CD4-positive, alpha-beta T cell treated with Interleukin-15 for 4 hours (primary cell): ENCODE measurements at places on chromosomes 1 and 21.
A peak's percentile ranks its signal among the peaks of the same experiment; 100 is the strongest.

DNA sequence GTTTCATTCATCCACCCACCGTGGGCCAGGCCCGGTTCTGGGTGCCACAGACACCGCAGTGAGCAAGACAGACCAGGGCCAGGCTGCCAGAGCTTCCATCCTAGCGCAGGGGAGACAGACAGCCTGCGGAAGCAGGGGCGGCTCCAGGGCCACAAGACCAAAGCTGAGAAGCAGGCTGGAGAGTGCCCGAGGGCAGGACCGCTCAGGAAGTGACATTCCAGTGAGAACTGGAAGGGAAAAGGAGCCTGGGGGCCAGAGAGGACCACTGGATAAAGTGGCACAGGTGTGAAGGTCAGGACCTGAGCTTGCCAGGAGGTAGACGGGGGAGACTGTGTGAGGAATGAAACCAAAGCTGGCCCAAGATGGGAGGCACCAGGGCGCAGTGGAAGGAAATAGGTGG is 59.5 kb upstream of the EFHD2 start:
- no peak for DNase-seq

- DNase-seq = peak; percentile 46
Measured at GRCh38 chr1:32200226-32201010, at the start of gene CCDC28B. Gene CCDC28B (plus strand): TSS chr1:32200595. CDS start chr1:32201936, 1,341 bp downstream.

- no peak for DNase-seq
Measured at GRCh38 chr1:231062500-231063270, 22.6 kb upstream of the FAM89A start.

- no peak for DNase-seq
Measured at GRCh38 chr1:152148981-152149380, 10.0 kb downstream of the RPTN start.

GRCh38 chr1:7218210-7218832 is 433.1 kb downstream of the CAMTA1 start:
- peak; percentile 14 for DNase-seq

DNA sequence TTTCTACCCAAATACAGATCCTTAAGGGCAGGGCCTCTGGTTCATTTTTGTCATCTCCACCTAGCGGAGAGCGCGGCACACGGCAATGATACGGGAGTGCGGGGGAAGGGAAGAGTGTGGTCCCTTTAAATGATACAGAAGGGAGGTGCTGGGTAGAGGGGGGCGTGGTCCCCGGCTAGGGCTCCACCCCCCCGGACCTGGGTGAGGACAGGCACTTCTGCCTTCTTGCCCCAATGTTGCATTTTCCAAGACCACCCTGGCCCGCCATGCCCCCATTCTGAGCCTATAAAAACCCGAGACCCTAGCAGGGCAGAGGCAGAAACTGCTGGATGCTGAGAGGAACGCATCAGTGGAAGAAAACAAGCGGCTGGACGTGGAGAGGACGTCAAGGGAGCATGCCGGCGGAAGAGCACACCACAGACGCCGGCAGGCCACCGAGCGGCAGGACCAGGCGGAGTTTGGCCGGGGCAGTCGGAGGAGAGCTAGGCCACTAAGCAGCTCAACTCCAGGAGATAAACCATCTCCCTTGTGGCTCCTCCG is 30.0 kb downstream of the LRRC3 start:
- peak; percentile 19 for DNase-seq

DNA sequence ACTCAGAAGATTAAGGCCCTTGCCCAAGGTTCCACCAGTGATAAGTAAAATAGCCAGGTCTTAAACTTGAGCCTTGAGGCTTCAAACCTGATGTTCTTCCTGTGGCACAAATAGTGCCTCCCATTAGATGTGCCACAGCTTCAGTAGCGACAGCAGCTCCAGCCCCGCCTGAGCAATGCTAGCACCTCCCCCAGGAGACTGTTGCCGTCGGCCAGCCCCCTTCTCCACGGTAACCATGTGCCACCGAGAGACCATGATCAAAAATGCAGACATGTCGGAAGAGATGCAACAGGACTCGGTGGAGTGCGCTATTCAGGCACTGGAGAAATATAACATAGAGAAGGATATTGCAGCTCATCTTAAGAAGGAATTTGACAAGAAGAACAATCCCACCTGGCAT is 32.2 kb downstream of the KLHDC7A start:
- DNase-seq = no peak

GRCh38 chr1:185767508-185768120 is 33.4 kb downstream of the HMCN1 start:
- no peak for DNase-seq

- DNase-seq = no peak
Measured at GRCh38 chr21:36747815-36748383, 49.0 kb downstream of the SIM2 start.

- DNase-seq = no peak
Measured at GRCh38 chr1:17588048-17588871, 48.8 kb downstream of the ARHGEF10L start.

- DNase-seq = no peak
Measured at GRCh38 chr1:221371705-221372104, 370.2 kb downstream of the DUSP10 start.

GRCh38 chr1:64403331-64403730 is 66.6 kb upstream of the CACHD1 start:
- no peak for DNase-seq

DNA sequence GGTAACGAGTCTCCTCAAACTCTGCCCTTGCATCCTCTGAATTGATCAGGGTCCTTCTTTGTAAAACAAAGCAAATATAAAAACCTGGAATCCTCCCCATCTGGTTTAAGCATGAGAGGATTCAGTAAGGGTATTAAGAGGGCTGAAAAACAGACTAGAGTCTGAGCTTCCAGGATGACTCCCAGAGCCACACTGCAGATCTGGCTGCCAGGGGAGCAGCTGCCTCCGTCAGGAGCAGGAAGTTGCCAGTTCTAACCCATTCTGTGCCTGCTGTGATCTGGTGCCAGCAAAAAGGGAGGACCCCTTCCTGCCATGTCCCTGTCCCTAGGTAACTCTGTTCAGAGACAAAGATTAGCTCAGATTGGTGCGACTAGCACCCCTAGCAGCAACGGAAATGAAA is 27.5 kb downstream of the SERTAD4 start:
- DNase-seq = no peak

DNA sequence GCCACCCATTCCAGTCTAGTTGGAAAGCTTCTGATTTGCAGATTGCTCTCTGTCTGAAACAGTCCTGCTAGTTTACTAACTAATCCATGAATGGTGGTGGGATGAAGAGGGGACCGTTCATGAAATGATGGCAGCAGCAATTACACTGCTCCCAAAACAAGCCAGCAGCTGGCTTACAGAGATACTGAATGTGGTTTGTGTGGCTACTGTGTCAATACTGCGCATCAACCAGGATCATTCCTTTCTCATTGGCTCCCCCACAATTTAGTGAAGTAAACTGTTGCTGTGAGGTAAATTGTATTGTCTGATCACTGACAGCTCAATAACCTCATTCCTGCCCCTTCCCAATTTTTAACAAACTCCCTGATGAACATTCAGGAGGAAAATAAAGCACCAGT is 191.3 kb upstream of the LMO4 start:
- DNase-seq = no peak

DNA sequence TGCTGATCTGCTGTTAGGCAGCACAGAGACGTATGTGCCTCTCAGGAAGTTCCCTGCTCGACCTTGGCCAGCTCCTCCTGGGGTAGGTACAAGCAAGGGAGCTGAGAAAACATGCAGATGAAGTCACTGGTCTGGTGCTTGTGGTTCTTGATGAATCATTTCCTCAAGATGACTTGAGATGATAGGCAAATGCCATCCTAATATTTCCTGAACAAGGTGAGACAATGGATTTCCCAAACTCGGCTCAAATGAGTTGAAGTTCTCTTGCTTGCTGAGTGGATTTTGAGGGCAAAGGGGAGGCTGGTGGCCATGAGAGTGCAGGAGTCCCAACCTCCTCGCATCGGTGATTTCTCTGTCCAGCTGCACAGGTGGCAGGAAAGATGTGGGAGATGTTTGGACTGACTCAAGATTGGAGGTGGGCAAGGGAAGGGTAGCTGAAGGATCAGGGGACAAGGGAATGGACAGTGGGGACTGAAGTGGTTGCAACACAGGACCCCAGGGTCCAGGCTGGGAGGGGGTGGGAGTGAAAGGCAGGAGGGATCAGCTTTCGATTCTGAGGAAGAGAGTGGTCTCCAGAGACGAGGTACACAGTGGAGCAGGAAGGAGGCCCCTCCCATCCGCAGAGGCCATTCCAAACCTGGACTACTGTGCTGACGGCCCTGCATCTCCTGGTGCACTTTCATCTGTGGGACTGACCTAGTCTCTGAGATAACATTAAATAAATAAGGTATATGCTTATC is 63.9 kb downstream of the CAPN2 start:
- peak; percentile 66 for DNase-seq

DNA sequence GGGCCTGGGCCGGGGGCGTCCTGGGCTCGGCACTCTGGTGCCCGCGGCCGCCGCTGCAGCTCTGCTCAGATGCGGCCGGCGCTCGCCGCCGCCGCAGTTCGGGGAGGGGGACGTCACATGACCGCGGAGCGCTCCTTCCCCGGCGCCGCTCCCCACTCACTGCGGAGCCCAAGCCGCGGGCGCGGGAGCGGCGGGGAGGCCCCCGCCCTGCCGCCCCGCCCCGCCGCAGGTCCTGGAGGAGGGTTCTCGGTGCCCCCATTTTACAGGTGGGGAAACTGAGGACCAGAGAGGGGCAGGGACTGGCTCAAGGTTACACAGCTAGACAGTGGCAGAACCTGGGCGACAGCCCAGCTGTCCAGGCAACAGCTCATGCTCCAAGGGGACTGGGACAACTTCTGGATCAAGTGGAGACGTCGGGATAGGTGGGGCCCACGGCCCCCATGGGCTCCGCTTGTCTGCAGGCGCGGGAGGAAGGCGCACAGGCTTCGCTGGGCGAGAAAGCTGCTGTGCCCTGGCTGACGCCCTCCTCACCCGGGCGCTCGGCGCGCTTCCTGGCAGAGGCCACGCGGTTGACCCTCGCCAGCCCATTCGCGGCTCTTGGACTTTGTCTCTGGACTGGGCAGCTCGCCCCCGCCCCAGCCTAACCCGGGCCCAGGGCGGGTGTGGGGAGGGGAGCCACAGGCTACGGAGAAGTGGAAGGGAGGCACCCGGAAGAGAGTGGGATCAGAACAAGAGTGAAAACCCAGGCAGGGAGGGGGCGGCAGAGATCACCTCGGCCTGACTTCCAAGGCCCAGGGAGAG is at the start of gene RAP1GAP:
Gene RAP1GAP, minus strand, starts transcription at position 100 of the 801 bp plus-strand sequence. CDS start 49,325 bp downstream, outside the sequence.
- peak; percentile 11 for DNase-seq

GRCh38 chr1:154808261-154808908 is 61.7 kb downstream of the KCNN3 start:
- DNase-seq = no peak

DNA sequence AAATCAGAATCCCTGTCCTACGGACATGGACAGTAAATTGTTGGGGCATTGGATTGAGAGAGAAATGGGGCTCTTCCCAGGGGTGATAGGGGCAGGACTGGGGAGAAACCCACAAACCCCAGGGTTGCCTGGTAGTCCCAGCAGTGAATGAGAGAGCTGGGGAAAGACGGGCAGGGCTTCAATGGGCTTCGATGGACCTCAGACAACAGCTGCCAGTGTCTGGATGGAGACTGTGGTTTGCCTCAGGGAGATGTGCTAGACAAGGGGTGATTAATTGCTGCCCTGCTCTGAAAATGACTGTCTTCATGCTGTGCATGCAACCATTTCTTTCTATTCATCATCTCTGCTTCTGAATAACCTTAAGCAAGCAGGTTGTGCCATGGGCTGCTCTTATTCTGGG is 7.4 kb downstream of the GPR25 start:
- no peak for DNase-seq

GRCh38 chr1:232613752-232614381 is 16.1 kb downstream of the SIPA1L2 start:
- no peak for DNase-seq
